ENCODE measurements at places on chromosomes 13 and 19.
A peak's percentile ranks its signal among the peaks of the same experiment; 100 is the strongest.

DNA sequence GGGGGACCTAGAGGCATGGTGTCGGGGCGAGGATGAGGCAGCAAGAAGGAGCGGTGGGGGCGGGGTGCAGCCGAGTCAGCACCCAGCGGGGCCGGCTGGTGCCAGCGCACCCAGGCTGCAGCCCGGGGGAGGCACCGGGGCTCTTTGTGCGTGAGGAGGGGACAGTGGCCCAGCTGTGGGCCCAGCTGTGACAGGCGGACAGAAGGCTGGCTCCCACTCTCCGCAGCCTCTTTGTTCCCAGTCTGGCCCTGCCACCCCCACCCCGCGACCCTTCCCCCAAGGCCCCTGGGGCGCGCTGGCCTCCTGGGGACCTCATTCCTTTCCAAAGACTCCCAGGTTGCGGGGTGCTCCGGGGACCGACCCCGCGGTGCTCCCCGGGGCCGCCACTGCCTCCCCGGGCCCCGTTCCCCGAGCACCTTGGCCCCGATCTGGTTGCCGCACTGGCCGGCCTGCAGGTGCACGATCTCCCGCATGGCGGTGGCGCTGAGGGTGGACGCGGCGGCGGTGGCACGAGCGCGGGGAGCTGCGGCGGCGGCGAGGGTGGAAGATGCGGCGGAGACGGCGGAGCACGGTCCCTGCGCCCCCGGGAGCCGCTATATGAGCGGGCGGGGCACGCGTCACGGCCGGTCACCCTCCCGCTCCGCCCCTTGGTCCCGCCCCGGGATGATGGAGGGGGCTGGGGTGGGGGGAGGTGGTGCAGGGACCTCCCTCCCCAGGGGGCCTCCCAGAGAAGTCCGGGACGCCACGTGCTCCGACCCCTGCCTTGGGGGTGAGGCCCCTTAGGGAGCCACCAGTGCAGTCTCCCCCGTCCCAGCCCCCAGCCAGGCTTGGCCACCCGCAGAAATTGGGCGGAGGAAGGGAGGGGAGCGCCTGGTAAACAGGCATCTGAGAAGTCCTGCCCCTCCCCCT, at the start of gene TUBB4A:
Gene TUBB4A, minus strand, starts transcription at position 570 of the 909 bp plus-strand sequence. Its CDS starts 97 bp downstream, at position 473.
- DNase-seq = peak; percentile 29

- DNase-seq = no peak
Observed at GRCh38 chr19:39873385-39873784, 27.2 kb upstream of the FBL start.

- no peak for DNase-seq
Observed at GRCh38 chr13:113065406-113066141, 40.0 kb upstream of the F7 start.

DNA sequence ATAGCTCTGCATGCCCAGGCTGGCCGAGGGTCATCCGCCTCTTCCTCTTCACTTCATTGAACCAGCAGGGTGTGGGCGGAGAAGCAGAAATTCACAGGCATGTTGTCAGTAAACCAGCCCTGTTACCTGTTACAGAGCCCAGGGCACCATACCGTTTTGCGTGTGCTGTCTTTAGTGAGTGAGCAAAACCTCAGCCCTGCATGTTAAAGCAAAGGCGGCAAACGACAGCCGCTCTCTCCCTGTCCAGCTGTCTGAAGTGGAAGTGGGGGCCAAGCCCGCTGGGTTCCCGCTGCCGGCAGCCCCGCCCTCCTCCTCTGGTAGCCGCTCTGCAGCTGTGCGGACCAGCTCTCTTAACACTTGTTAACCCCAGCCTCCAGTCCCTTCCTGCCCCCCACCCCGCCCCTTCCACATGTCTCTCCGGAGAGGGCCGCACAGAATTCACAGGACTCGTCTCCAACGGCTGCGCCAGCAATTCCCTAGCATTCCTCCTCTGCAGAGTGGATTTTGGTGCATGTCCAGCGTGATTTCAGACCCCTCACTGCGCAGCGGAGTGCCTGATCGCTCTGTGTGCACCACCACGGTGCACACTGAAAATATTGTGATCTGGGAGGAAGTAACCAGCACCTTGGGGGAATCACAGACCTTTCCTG, 12.7 kb downstream of the KLHL26 start:
- peak; percentile 51 for DNase-seq

GRCh38 chr13:28531845-28532387, 37.0 kb upstream of the FLT1 start:
- no peak for DNase-seq

DNA sequence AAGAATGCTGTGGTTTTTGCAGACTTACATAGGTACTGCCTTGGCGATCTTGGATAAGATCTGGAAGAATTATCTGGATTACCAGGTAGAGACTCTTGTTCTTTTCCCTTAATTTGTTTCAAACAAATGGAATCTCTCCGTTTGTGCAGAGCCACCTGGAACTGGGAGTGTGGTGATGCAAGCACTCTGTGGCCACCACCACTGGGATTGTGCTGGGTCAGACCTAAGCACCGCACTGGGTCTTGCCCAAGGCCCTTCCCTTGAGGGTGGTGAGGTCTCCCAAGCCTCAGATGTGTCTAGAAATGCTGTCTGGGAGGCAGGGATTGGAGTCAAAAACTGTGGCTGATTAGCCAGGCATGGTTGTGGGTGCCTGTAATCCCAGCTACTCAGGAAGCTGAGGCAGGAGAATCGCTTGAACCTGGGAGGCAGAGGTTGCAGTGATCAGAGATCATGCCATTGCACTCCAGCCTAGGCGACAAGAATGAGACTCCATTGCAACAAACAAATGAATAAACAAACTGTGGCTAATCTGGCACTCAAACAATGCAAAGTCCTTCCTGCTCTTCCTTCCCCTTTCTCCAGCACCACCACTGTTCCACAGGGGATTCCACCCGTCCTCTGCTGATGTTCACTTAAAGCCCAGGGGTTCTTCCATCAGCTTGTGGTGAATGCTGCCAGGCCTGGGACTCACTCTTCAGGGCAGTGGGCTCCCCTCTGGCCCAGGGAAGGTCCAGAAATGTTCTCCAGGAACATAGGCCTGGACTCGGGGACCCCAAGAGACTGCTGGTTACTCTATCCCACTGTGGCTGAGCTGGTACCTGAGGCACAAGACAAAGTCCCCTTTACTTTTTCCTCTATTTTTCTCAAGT, 10.8 kb upstream of the CEACAM1 start:
- no peak for DNase-seq

GRCh38 chr19:7500811-7501450, 12.1 kb upstream of the PEX11G start:
- peak; percentile 83 for DNase-seq

DNA sequence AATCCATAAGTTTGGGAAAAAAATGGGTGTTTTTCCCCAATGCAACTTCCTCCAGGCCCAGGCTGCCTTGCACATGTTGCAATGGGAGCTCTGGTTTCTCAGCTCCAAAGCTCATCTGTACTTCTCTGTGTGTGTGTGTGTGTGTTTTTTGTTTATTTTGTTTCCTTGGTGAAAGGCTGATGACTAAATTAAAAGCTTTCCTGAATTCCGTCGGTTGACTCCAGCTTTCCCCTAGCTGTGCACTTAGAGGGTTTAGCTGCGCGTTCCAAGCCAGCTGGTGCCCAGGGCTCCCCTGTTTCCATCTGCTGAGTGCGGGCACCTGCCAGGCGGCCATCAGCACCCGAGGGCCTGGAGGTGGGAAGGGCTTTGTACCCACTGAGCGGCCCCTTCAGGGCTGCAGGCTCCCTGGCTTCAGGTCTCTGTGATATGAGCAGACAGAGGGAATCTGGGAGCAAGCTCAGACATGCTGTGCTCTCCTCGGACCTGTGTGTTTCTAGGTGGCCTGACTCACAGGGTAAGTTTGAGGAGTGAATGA, 129.1 kb upstream of the SOX1 start:
- DNase-seq = no peak

DNA sequence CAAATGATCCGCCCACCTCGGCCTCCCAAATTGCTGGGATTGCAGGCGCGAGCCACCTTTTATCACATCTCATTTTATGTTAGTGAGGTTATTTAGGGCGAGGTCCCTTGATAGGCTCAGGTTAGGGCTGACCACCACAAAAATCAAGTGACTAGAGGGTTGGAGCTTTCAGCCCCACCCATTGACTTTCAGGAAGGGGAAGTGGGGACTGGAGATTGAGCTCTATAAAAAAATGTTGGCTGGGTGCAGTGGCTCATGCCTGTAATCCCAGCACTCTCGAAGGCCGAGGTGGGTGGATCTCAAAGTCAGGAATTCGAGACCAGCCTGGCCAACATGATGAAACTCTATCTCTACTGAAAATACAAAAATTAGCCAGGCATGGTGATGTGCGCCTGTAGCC, 20.1 kb downstream of the FPR3 start:
- DNase-seq = no peak

DNA sequence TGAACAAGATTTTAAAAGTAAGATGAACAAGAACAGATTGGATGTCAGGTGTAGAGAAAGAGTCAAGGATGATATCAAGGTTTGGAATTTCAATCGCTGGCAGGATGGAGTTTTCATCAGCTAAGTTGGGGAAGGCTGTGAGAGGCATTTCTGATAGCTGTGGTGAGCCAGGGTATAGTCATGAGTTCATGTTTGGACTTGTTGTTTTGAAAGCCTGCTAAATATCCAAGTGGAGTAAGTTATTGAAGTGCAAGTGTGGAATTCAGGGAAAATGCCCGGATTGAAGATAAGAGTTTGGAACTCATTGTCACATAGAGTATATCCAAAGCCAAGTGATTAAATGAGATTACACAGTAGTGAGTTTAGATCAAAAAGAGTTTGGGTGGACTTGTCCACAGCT, 11.0 kb upstream of the EPSTI1 start:
- no peak for DNase-seq

- peak; percentile 75 for DNase-seq
Observed at GRCh38 chr13:102870677-102871415, 25.0 kb downstream of the ERCC5 start.

DNA sequence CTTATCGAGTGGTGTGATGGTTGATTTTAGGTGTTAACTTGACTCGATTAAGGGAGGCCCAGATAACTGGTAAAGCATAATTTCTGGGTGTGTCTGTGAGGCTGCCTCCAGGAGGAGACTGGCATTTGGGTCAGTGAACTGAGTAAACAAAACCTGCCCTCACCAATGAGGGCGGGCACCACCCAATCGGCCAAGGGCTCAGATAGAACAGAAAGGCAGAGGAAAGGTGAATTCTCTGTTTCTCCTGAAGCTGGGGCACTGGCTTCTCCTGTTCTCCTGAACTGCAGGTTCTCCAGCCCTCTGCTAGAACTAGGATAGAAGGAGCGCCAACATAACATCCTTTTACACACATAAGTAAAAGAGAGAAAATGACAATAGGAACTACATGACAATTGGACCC, 35.1 kb downstream of the ESD start:
- DNase-seq = no peak

- DNase-seq = no peak
Observed at GRCh38 chr13:74444161-74444571, 310.0 kb upstream of the KLF12 start.

DNA sequence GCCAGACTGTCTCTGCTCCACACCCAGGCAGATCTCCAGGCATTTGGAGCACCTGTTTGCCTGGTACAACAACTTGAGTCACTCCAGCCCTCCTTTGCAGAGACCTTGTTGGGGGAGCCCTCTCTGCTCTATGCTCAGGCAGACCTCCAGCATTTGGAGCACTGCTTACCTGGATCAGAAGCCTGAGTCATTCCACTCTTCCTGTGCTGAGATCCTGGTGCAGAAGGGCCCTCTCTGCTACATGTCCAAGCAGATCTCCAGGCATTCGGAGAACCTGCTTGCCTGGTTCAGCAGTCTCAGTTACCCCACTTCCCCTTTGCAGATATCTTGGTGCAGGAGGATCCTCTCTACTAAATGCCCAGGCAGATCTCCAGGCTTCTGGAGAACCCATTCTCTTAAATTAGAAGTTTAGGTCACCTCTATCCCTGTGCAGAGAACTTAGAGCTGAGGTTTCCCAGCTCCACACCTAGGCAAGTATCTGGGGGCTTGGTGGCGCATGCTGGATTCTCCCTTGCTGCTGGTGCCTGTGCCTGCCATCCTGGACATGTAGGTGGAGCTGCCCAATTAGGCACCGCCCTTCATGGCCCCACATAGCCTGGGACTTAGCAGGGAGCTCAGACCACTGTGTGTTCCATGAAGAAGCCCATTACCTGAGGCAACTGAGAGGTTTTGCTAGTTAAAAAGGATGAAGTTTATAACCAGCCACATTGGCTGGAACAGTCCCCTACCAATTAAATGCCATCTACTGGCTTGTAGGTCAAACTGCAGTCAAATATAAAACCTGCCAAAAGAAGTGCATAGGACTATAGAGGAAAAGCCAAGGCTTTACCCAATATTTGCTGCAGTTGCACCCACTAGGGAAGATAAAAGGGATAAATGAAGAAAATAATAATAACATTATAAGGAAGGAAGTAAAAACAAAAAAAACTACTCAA, 97.6 kb upstream of the SLITRK6 start:
- no peak for DNase-seq

GRCh38 chr13:42354241-42355091, 82.5 kb downstream of the AKAP11 start:
- DNase-seq = no peak

DNA sequence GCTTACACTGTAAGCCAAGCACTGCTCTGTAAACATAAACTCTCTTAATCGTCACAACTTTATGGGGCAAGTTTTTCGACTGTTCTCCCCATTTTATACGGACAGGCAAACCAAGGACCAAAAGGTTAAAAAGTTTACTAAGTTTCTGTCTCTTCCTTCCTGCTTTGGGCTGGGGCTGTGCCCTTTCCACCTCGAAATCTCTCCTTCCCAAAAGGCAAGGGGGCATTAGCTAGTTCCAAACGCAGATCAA, 2.2 kb downstream of the JUND start:
- no peak for DNase-seq

- no peak for DNase-seq
Observed at GRCh38 chr13:42615691-42616090, 41.7 kb downstream of the TNFSF11 start.

DNA sequence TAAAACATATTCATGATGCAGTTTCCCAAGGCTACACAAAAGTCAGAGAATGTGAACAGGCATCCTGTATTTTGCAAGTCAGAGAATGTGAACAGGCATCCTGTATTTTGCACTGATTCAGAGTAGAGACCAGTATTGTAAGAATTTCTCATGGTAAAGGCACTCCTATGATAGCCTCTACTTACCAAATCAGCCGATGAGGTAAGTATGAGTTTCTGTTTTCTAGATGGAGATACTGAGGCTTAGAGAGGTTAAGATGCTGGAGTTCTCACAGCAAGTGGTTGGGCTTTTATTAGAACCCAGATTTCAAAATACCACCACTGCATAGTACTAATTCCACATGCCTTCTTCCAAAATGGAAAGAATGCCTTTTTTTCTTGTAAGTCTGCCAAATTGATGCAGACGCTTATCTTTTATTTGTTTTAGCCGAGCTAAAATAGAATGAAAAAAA, 12.3 kb downstream of the TPT1 start:
- DNase-seq = no peak

GRCh38 chr19:44530777-44531176, 1.3 kb upstream of the CEACAM20 start:
- DNase-seq = no peak

DNA sequence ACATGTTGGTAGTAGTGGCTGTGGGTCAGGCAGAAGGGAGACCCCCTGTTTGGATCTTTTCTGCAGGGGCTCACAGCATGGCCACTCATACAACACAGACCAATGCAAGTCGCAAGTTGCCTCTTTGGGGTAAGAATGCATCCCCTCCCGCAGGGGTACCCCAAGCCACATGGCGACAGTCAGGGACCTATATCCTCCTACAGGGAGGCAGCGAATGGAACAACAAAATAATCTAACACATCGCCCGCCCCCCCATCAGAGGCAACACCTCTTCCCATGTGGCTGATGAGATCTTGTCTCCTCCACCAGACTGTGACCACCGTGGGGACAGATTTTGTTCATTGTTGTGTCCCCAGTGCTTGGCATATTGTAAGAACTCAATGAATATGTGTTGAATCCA, 40.7 kb upstream of the PNMA8B start:
- DNase-seq = no peak

- DNase-seq = peak; percentile 69
Observed at GRCh38 chr13:29925457-29926097, 75.2 kb upstream of the UBL3 start.

GRCh38 chr19:46755077-46755852, 9.0 kb upstream of the STRN4 start:
- DNase-seq = no peak

Measured in BE2C (cell line).